ENCODE measurements at places on chromosomes 7 and 10. TPM values are rescaled to one million over a fixed set of nuclear protein-coding genes. Genes with fewer than 3 reads are reported as not detected.

Gene AASS
- total RNA-seq: 34.4 TPM

Gene IGFBP3
- total RNA-seq: 197 TPM

Gene WBP1L
- 80.8 TPM for total RNA-seq

Gene WDR11
- 60.6 TPM for total RNA-seq

Gene WNT8B
- total RNA-seq: not detected

Gene DGKI
- total RNA-seq: 1.2 TPM

Gene IQUB
- total RNA-seq: 0.98 TPM

Gene NPFFR1
- total RNA-seq: not detected

Gene PTF1A
- total RNA-seq: not detected

Gene DCLRE1A
- 3.9 TPM for total RNA-seq

Gene TFR2
- 0.25 TPM for total RNA-seq

Gene CYP2E1
- total RNA-seq: 2.9 TPM

Gene ABCB1
- 2.9 TPM for total RNA-seq

GRCh38 chr7:155998766-155999630, 186.7 kb upstream of the SHH start:
- no peak for DNase-seq

- no peak for DNase-seq
These were observed 5.7 kb downstream of the ARL5B start for GRCh38 chr10:18664841-18665478.

GRCh38 chr10:63738410-63738809, 217.2 kb downstream of the REEP3 start:
- no peak for DNase-seq

- no peak for DNase-seq
These were observed 390.7 kb downstream of the INHBA start for GRCh38 chr7:41312235-41312634.

DNA sequence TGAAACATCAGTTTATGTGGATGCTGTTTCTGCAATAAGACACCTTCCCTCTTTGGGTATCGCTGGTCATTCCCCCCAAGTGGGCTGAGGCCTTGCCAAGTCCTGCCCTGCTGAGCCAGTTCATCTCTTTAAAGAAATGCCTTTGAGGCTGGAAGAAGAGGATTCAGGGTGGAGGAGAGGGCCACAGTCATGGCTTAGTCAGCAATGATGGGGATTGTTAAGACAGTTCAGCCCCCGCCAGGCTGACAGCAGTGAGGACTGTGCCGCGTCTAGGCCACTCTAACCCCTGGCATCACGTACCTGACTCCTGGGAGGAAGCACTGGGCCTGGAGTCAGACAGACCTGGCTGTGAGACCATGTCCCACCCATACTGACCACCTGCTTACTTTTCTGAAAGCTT, 48.3 kb downstream of the PNLIPRP2 start:
- no peak for DNase-seq

DNA sequence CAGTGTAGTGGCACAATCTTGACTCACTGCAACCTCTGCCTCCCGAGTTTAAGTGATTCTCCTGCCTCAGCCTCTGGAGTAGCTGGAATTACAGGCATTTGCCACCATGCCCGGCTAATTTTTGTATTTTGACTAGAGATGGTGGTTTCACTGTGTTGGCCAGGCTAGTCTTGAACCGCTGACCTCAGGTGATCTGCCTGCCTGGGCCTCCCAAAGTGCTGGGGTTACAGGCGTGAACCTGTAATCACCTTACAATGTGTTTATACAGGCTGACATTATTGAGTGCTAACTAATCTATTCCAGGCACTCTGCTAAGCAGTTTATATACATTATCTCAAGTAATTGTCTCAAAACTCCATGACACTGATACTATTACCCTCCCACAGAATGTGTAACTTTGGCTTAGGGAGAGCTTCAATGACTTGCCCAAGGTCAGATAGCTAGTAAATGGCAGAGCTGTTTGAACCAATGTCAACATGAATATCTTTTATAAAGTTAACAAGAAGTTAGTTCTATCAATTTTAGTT, 36.8 kb downstream of the KIFBP start:
- no peak for DNase-seq

- DNase-seq: no peak
These were observed 198.0 kb upstream of the NEBL start for GRCh38 chr10:21095073-21095472.

DNA sequence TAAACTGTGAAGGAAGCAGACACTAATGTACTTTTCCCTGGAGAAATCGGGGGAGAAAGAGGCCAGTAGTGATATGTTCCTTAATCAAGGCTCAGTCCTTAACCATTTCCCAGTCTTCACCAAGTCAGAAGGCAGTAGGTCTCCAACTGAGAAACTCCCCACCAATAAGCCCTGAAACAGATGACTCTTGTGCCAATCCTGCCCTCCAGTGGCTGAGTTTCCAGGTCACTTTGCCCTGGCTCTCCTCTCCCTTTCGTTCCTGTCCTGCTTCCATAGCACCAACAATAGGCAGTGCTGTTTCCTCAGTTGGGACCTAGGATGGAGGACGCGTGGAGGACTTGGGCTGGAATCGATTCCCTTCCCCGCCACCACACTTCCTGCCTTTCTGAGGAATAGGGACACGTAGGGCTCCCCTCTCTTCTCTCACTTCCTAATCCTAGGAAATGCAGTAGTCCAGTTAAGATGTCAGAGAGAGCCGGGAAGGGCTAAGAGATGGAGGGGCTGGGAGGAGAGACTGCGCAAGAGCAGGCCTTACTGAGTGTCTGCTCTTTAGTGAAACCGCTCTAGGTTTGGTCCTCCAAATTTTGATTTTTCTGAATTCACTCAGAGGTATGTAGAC, 23.4 kb downstream of the ATOH7 start:
- no peak for DNase-seq

GRCh38 chr7:134307320-134307719, 9.4 kb downstream of the SLC35B4 start:
- no peak for DNase-seq

DNA sequence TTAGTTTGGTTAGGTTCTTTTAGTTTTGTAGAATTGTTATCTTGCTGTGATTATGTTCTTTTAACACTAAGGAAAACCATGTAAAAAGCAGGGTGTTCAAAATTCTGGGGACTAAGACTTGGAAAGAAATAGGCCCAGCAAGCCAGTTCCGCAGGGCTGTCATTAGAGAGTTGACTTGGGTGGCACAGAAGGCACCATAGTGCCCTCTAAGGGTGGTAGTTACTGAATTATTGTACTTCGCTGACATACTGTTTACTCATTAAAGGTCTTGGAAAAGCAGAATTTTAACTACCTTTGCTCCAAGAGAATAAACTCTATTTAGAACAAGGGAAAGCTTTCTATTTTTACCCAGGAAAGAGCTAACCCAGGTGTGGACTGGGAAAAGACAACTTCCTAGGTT, 86.5 kb downstream of the OTUD1 start:
- DNase-seq: no peak

GRCh38 chr7:82715344-82715743, 271.8 kb upstream of the CACNA2D1 start:
- no peak for DNase-seq

- DNase-seq: no peak
These were observed 116.2 kb upstream of the MKX start for GRCh38 chr10:27861781-27862180.

DNA sequence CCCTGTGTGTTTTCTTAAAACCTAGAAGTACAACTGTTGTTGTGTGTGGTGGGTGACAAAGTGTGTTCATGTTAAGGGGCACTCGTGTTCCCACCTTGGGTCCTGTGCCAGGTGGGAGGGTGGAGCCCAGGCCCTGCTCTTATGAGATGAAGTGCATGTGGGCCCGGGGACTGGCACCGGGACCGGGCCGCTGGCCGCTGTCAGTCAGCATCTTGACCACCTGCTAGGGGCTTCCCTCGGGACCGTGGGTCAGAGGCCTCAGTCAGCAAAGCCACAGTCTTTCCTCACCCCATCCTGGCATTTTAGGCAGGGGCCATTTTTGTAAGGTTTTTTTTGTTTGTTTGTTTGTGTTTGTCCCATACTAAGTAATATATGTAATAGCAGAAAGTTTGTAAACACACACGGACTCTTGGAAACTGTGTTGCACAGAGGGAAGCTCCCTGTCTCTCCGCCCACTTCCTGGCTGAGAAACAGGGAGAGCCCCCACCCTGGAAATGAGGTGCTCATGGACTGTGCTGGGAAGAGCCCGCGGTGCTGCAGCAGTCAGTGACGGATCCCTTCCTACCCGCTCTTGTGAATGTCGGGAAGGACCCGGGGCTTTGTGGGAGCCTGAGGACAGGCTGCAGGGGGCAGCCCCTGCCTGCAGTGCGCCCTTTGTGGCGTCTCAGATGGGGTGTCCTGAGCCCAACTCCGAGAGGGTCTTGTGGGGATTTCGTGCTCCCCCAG, 13.4 kb downstream of the AGAP3 start:
- DNase-seq: no peak

GRCh38 chr10:61742812-61743211, 80.1 kb downstream of the CABCOCO1 start:
- no peak for DNase-seq

- DNase-seq: no peak
These were observed 134.8 kb upstream of the ZMIZ1 start for GRCh38 chr10:78933828-78934531.
